ENCODE measurements at places on chromosomes 12 and 14. TPM values are rescaled to one million over a fixed set of nuclear protein-coding genes. Genes with fewer than 3 reads are reported as not detected.

Gene GPD1
- total RNA-seq = 0.68 TPM

Gene PRPH
- not detected for total RNA-seq

Gene CHGA
- total RNA-seq = not detected

- H3K4me3 ChIP-seq = no peak overlapping the region
- peaks cover 3% of the 10 kb centered on the region for H3K27me3 ChIP-seq
- no peaks in the 10 kb centered on the region for H3K4me1 ChIP-seq
- no peaks in the 10 kb centered on the region for H3K36me3 ChIP-seq
- H3K27ac ChIP-seq = no peak overlapping the region
- no peak for DNase-seq
Observed at GRCh38 chr14:36005670-36006069, 170.9 kb downstream of the PTCSC3 start.

DNA sequence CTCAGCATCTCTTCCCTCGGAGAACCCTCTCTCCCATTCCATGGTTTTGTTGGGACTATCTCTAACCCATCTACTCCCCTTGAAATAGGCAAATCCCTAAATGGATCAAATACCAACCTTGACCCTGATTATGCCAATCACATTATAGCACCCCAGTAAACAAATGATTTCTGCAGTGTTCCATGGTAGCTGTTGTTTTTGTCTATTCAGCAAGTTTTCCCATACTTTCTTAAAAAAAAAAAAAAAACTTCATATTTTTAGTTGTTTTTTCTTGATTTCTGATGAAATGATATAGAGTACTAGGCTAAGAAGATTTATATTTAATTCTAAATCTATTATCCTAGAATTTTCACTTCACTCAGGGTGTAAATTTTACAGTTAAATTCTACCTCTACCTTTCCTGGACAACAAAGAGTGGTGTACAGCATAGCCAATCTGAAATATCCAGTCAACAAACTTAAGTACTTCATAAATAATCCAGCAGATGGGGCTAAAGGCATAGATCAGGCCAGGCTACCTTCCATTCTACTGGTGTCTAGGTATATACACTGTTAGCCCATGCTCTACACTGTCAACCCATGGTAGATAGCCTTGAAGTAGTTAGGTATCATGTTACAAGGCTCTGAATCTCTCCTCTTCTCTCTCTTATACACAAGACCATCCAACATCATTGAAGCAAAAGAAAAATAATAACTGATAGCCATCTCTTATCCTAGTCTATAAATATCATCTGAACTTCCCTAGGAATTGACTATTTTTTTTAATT lies 82.2 kb downstream of the PLEKHG7 start:
- no peak overlapping the region for H3K4me3 ChIP-seq
- no peak overlapping the region for H3K27ac ChIP-seq
- peak; percentile 78 for DNase-seq

DNA sequence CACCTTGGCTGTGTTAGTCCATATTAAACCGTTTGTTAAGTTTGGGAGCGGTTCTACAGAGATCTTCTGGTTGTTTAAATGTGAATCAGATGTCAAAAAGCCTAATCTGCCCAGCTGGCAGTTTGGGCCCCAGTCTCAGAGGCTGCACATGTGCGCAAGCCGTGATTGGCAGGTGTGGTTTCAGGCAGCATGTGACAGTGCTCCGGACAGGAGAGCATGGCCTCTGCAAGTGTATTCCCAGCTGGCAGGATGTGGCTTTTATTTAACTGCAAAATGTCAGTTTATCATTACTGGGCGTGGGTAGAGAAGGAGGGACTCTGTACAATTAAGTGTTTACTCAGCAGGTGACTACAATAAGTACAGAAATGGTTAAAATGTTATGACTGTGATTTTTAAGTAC lies 77.5 kb downstream of the PELI2 start:
- H3K4me1 ChIP-seq = peaks cover 29% of the 10 kb centered on the region
- DNase-seq = no peak
- H3K36me3 ChIP-seq = no peaks in the 10 kb centered on the region
- no peak overlapping the region for H3K27ac ChIP-seq
- no peaks in the 10 kb centered on the region for H3K27me3 ChIP-seq

GRCh38 chr12:94195483-94195882 lies 47.1 kb downstream of the PLXNC1 start:
- no peak overlapping the region for H3K27ac ChIP-seq
- H3K27me3 ChIP-seq = no peaks in the 10 kb centered on the region
- no peaks in the 10 kb centered on the region for H3K4me1 ChIP-seq

DNA sequence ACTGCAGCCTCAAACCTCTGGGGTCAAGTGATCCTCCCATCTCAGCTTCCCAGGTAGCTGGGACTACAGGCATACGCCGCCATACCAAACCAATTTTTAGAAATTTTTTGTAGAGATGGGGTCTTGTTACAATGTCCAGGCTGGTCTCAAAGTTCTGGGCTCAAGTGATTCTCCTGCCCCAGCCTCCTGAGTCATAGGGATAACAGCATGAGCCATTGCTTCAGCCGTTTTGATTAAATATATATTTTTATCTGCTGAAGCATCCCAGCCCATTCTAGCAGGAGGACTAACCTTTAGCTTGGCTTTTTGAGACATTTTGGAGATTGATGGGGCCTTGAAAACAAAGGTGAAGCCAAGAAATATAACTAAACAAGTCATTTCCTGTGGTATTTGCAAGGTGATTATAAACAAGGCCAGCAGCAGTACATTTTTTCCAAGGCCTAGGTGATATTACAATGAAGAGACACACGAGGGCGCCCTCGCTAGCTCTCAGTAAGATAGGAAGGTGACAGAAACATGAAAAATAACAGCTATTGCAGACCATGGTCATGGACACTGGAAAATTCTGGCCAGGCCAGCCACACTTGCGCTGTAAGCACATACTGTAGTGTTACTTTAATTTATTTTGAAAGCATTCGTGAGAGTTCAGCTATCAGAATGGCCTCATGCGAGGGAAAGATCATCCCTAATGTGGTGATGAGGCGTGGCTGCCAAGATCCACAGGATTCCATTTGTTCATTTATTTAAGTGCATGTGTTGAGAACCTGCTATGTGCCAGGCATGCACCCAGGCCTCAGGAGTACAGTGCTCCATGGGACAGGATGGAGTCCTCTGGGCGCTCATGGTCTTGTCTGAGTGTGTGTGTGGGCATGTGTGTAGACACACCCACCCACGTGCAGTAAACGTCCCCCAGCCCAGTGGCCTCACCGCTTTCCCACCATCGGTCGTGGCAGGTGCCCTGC lies 63.5 kb downstream of the DGLUCY start:
- H3K27ac ChIP-seq = peak overlapping the region; percentile 67
- peaks cover 11% of the 10 kb centered on the region for H3K4me1 ChIP-seq
- H3K4me3 ChIP-seq = no peak overlapping the region
- DNase-seq = peak; percentile 47

- peaks cover 5% of the 10 kb centered on the region for H3K4me1 ChIP-seq
- H3K36me3 ChIP-seq = no peaks in the 10 kb centered on the region
- no peaks in the 10 kb centered on the region for H3K27me3 ChIP-seq
- no peak for DNase-seq
Observed at GRCh38 chr12:104640956-104641355, 184.2 kb downstream of the CHST11 start.

GRCh38 chr14:55121628-55122439 lies 7.2 kb upstream of the LGALS3 start:
- peaks cover 4% of the 10 kb centered on the region for H3K27me3 ChIP-seq
- H3K4me1 ChIP-seq = no peaks in the 10 kb centered on the region
- H3K27ac ChIP-seq = no peak overlapping the region
- H3K4me3 ChIP-seq = no peak overlapping the region
- no peak for DNase-seq
- no peaks in the 10 kb centered on the region for H3K36me3 ChIP-seq

DNA sequence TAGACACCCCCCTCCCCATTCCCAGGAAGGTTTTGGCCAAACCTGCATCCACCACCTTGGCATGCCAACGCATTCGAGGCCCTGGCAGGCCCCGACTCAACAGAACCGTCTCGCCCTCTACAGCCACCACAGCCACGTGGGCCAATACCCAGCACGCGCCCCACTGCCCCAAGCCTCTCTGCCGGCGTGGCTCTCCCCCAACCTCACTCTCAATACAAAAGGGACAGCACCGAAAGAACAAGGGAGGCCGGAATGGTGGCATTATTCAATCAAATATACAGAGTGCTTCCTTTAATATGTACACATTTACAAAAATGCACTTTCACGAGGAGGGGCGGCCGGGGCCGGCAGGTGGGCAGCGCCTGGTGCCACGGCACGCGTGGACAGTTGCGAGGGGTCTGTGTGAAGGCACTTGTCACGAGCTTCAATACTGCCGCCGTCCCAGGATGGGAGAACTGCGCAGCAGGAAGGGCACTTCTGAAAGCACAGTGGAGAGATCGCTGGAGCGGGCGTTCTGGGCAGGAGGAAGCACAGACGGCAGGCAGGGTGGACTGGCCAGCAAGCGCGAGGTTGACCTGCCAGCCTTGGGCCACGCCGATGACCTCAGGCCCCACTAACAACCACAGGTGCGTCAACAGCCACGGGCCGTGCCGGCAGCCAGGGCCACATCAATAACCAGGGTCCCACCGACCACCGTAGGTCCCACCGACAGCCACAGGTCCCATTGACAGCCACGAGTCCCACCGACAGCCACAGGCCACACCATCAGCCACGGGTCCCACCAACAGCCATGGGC lies 26.9 kb downstream of the JAG2 start:
- no peak for DNase-seq
- H3K4me3 ChIP-seq = no peak overlapping the region
- no peaks in the 10 kb centered on the region for H3K27me3 ChIP-seq
- H3K36me3 ChIP-seq = no peaks in the 10 kb centered on the region
- H3K27ac ChIP-seq = no peak overlapping the region
- no peaks in the 10 kb centered on the region for H3K4me1 ChIP-seq

- DNase-seq = no peak
- no peaks in the 10 kb centered on the region for H3K27me3 ChIP-seq
- no peak overlapping the region for H3K27ac ChIP-seq
- no peaks in the 10 kb centered on the region for H3K36me3 ChIP-seq
- no peaks in the 10 kb centered on the region for H3K4me1 ChIP-seq
Observed at GRCh38 chr14:97395068-97395467, 597.9 kb downstream of the VRK1 start.

DNA sequence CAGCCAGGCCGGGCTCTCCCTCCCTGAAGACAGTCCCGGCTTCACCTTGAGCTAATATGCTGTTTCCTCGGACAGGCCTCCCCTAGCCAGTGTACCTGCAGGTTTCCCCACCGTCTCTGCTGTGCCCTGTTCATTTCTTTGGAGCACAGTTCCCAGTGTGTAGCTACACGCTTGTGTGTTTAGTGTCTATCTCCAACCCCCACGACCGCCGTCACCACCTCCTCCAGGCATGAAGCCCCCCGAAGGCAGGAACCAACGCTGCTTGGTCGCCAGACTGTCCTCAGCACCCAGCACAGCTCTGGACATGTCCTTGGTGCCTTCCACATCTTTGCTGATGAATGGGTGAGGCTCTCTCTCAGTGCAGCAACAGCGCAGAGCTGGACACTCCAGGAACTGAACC lies 26.2 kb upstream of the PLEKHG6 start:
- H3K27me3 ChIP-seq = no peaks in the 10 kb centered on the region
- H3K27ac ChIP-seq = no peak overlapping the region
- peaks cover 4% of the 10 kb centered on the region for H3K4me1 ChIP-seq
- H3K36me3 ChIP-seq = no peaks in the 10 kb centered on the region
- DNase-seq = no peak

- no peaks in the 10 kb centered on the region for H3K36me3 ChIP-seq
- no peak overlapping the region for H3K4me3 ChIP-seq
- no peak for DNase-seq
- no peaks in the 10 kb centered on the region for H3K4me1 ChIP-seq
Observed at GRCh38 chr12:111558107-111558376, 41.1 kb downstream of the ATXN2 start.

DNA sequence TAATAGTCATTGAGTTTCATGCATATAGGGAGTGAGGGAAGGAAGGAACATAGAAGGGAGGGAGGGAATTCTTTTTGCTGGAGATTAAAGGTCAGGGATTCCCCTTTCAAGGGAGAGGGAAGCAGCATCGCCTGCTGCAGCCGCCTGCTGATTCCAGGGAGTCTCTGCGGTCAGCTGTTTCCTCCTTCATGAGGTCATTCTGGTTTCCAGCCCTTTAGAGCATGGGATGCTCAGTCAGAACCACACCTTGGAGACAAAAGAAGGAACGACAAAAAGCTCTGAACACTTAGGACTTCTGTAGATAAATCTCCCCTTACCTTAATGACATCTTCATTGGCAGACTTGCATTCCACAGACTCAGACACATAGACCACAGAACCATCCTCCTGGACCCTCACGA lies 923.0 kb upstream of the TMEM132C start:
- no peaks in the 10 kb centered on the region for H3K4me1 ChIP-seq
- H3K27me3 ChIP-seq = no peaks in the 10 kb centered on the region
- H3K27ac ChIP-seq = no peak overlapping the region
- H3K36me3 ChIP-seq = no peaks in the 10 kb centered on the region
- no peak for DNase-seq

Measured in T-cell (primary cell).